Inflammatory macrophage treated with lipopolysaccharide for 1 hour (primary cell): ENCODE measurements at places on chromosomes 2 and 18.
A peak's percentile ranks its signal among the peaks of the same experiment; 100 is the strongest.

DNA sequence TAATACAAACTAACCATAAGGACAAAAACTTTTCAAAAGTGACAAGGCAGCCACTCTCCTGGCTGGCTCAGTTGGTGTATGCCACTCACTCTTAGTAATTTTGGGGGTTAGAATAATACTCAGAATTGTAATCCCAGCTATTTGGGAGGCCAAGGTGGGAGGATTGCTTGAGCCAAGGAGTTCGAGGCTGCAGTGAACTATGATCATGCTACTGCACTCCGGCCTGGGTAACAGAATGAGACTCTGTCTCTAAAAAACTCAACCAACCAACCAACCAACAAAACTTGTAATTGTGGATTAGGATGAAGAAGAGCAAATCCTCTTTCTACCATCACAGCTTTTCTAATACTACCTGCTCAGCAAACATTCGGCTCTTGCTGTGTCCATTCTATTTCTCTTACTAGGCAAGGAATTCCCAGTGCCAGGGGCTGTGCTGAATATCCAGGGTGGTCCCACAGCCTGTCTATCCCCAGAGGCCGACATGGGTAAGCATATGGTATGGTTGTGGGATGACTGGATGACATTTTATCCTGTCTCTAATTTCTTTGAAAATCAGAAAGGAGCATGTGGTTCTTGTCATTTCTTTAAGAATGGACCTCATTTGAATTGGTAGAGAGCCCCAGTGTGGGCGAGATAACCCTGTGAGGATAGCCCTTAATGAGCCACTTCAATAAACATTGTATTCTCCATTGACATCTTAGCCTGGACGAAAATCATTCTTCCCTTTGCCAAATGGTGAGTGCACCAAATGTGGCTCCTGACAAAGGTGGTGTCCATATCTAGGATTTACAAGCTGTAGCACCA, 220.1 kb downstream of the MYCN start:
- DNase-seq, result no peak

GRCh38 chr18:43869451-43870008, 592.2 kb upstream of the SYT4 start:
- DNase-seq, result no peak

DNA sequence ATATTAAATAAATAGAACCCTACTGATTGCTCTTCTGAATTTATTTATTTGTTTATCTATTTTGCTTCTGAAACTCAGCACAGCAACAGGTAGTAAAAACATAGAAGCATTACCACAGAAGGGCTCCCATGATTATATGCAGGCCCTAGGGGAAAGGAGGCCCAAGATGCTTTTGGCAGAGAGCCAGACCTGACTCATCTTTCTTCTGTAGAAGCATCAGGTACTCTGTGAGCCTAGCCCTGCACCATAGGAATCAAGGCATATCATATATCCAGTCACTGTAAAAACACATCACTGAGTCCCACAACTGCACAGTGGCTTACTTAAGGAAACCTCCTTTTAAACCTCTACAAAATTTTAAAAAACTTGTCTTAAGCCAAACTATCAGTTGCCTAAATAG, 1.8 kb downstream of the SCN9A start:
- DNase-seq, result no peak

DNA sequence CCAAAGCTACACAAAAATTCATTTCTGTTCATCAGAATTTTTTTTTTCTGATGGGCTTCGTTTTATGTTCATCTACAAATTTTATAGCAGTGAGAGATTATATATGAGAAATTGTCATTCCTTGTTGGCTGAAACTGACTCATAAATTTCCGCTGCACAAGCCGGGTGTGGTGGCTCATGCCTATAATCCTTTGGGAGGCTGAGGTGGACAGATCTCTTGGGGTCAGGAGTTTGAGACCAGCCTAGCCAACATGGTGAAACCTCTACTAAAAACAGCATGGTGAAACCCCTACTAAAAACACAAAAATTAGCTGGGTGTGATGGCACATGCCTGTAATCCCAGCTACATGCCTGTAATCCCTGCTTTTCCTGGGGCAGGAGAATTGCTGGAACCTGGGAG, 72.0 kb downstream of the PLEKHM3 start:
- no peak for DNase-seq

DNA sequence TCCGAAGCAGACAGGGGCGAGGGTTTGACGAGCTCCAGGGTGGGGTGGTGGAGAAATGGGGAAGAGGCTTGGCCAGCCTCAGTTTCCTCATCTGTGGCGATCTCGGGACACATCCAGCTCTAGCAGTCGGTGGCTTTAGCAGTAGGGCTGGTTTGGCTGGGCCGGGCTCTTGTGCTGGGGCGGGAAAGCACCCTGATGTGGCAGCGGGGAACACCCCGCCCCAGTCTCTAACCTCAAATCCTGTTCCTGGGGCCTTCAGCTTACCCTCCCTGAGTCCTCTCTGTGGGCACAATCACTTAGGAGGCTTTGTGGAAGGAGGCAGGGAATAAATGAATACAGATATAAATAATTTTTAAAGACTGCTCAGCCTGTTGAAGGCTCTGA, 26.5 kb upstream of the MCFD2 start:
- peak; percentile 75 for DNase-seq

DNA sequence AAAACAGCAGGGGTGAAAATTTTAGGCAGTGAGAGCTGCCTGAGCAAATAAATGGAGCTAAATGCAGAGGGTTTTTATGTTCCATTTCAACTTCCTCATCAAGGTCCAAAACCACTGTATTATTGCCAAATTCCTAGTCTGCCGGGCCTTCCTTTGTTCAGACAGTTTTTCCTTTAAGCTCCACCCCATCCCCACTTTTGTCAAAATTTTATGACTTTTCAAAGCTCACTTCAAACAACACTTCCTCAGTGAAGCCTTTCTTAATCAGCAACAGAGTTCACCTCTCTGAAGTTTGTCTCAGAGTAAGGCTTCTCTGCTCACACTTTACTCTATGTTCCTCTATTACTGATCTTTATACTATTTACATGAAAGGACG, 81.3 kb downstream of the CERKL start:
- DNase-seq, result peak; percentile 28

GRCh38 chr18:55227771-55228170, 268.5 kb upstream of the CCDC68 start:
- no peak for DNase-seq

GRCh38 chr2:124985270-124985669, 960.2 kb downstream of the CNTNAP5 start:
- no peak for DNase-seq

GRCh38 chr2:53939656-53940055, 31.1 kb downstream of the PSME4 start:
- no peak for DNase-seq

GRCh38 chr2:128535953-128536352, 217.3 kb upstream of the HS6ST1 start:
- DNase-seq, result peak; percentile 5

DNA sequence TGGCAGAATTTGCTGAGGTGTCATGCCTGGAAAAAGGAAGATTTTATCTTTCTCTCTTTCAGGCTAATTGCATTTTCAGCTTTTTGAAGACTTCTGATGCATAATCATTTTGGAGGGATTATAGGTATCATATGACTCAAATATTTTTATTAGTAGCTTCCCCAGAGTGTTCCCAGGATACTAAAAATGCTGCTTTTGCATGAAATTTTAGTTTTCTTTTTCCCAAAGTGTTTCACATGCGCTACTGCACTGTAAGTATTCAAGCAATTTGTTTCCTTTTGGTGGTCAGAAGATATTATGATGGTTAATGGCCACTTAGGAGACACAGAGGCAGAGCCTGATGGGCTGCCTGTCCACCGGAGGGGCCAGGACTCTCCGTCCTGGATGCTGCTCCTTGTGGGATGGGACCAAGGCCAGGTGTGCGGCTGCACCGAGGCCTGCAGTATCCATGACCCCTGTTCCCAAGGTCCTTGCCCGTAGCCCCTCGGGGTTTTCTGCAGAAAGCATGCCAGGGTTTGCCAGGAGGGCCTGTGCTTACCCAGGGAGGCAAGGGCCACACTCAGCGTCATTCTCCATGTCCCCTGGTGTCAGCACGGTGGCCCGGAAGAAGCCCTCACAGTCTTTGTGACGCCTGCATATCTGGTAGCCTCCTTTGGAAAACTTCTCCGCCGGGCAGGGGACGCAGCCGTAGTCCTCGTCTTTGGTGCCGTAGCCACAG, 60.2 kb downstream of the EDAR start:
- no peak for DNase-seq

GRCh38 chr2:175036582-175037018, 31.4 kb upstream of the CHN1 start:
- peak; percentile 46 for DNase-seq

DNA sequence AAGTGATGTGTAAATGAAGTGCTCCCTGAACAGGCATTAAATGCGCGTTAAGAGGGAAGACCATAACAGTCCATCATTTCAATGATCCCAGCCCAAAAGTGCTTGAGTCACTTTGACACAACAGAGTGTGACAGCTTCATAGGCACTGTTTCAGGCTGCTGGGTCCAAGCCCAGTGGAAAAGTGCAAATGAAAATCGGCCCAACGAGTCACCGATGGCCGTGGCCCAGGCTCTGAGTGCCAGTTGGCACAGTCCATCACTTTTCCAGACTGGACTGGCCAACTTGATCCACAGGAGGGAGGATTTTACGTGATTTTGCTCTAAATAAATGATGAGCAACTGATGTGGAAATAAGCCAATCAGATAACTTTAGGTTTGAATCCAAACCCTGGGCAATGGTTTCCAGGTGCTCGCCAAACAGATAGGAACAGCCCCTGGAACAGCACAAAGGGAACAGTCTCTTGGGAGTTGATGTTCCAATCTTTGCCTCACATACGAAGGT, 114.0 kb downstream of the SP3 start:
- DNase-seq, result no peak

- DNase-seq, result no peak
These were observed 28.9 kb downstream of the ZNF532 start for GRCh38 chr18:58893388-58894099.

GRCh38 chr2:20616341-20616871, 34.5 kb downstream of the HS1BP3 start:
- no peak for DNase-seq

GRCh38 chr2:98558852-98559530, 49.3 kb downstream of the COA5 start:
- no peak for DNase-seq

- no peak for DNase-seq
These were observed 124.0 kb downstream of the GATA6 start for GRCh38 chr18:22293417-22293816.

- DNase-seq, result no peak
These were observed 167.3 kb downstream of the MAIP1 start for GRCh38 chr2:200122683-200123082.

- DNase-seq, result no peak
These were observed 67.4 kb upstream of the PPM1B start for GRCh38 chr2:44101246-44101645.

DNA sequence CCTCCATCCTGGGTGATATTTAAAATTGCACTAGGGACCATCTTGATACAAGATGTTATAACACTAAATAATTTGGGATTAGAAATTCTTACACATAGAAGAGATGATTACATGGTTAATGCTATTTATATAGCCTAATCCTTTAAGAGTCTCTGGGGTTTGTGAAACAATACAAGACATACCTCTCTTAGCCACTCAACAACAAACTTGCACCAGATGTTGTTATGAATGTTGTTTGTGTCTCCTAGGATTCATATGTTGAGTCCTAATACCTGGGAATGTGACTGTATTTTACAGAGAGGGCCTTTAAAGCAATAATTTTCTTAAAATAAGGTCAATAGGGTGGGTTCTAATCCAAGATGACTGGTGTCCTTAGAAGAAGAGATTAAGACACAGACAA, 678.3 kb downstream of the NYAP2 start:
- DNase-seq, result no peak

GRCh38 chr2:152453129-152453911, 118.3 kb downstream of the FMNL2 start:
- no peak for DNase-seq

GRCh38 chr2:43831543-43832294, 6.9 kb downstream of the ABCG5 start:
- DNase-seq, result no peak

DNA sequence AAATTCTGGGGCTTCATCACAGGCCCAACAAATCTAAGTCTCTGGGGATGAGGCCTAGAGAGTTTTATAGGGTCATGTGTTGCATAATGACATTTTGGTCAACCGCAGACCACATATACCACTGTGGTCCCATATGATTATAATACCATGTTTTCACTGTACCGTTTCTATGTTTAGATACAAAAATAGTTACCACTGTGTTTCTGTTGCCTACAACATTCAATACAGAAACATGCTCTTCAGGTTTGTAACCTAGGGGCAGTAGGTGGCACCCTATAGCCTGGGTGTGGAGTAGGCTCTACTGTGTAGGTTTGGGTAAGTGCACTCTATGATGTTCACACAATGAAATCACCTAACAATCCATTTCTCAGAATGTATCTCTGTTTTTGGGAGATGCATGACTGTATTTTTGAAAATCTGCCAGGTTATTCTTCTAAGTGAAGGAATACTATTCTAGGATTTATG, 485.2 kb downstream of the PTPRM start:
- DNase-seq, result no peak

DNA sequence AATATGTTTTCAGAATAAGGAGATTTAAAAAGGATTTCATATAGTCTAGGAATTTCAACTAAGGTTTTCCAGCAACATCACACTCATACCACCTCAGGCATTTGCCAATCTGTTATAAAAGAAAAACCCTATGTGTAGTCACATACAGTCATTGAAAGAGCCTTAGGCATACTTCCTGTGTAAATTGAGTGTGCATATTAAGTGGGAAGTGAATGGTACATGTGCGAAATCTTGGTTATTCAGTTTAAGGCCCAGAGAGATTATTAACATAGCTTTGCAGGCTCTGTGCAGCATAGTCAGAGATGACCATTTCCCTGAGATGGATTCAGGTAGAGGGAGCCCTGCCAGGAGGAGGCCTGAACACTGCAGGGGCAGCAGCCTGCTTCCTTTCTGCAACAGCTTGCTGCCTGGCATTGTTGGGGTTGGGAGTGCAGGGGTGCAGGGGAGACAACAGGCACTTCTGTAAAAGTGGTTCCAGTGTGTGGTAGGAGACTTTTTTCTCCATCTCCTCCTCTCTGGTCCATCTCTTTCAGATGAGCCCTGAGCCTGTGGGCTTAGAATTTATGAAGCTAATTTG, 100.1 kb upstream of the OSR1 start:
- DNase-seq, result no peak

DNA sequence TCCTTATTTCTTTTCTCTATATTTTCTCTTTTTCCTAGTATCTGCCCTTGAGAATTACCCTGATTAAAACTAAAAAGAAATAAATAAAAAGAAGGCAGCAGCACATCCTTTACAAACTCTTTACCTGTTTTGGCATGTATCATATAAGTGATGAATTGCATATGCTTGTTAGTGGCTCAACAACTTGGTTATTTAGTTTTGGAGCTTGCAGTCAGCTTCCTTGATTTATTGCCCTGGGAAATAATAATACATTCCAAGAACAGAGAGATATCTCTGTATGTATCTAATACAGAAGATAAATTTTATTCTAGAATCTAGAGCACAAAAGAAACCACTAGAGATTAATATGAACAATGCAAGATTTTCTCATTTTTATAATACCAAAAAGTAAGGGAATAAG, 139.8 kb upstream of the ZC3H15 start:
- DNase-seq, result no peak

- peak; percentile 11 for DNase-seq
These were observed 33.4 kb upstream of the SERPINB7 start for GRCh38 chr18:63741769-63742168.
